ENCODE measurements at places on chromosomes 11 and 22.

GRCh38 chr11:73229321-73229895 lies 11.3 kb downstream of the P2RY2 start:
- no peak for DNase-seq

DNA sequence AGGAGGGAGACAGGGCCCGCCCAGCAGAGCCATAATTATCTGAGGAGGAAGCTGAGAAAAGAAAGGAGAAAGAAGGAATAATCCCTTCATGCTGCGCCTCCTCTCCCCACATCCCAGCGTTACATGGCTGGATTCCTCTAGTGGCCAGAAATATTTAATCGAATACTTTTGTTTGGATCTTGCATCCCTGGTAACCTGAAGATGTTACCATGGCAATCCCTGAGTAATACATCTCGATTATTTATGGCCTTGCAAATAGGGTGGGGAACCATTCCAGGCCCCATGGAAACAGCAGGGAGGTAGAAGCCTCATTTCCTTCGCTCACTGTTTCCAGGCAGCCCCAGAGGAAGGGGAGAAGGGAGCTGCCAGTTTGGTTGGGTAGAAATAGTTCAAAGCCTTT lies 357.7 kb downstream of the BUD13 start:
- no peak for DNase-seq

DNA sequence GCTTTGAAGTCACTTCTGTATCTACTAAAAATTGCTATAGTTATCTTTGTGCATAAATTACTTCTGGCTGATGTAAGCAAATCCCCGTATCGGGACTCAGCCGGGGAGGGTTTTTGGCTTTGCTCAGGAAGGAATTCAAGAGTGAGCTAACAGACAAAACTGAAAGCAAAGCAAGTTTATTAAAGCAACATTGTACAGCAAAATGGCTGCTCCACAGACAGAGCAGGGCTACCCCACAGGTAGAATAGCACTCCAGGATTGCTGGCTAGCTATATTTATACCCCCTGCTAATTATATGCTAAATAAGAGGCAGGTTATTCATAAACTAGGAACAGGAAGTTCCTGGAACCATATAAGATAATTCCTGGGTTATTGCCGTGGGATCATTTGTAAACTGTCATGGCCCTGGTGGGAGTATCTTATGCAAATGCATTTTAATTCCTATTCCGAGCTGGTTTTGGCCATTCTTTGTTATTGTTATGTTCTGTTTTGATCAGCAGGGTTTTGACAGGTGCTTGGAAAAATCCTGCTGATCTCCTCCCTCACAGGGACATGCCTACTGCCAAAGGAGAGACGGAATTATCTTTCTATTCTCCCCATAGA lies 15.2 kb downstream of the MIF start:
- DNase-seq = no peak

DNA sequence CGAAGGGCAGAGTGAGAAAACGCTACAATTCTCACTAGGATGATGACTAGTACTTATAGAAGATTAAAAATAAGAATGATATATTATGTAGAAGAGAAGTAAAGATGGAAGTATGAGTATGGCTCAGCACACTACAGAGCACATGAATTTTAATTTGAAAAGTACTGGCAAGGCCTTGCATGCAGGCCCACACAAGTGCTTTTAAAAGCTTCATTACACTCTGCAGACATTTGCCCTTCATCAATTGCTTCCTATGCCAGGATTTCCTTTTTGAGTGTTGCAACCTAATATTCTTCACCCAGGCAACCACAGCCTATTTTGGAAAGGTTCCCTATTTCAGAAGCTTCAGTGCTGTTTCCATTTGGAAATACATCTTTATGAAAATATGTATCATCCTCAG lies 81.1 kb downstream of the LARGE2 start:
- DNase-seq = no peak

DNA sequence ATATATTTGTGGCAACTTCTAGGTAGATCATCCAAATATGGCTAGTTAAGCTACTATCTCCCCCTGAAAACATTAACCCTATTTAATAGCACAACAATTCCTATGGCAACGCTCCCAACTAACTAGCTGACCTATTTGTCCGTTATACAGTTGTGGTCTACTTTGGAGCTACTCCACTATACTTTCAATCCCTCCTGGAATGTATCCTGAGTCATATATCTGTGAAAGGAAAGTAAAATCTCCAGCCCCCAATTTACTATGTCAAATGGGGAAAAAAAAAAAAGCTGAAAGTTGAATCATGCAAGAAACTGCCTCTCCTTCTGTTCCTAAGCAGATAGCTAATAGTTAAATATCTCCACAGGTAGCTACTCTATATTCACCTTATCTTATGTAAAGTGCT lies 128.5 kb downstream of the CD44 start:
- DNase-seq = no peak

DNA sequence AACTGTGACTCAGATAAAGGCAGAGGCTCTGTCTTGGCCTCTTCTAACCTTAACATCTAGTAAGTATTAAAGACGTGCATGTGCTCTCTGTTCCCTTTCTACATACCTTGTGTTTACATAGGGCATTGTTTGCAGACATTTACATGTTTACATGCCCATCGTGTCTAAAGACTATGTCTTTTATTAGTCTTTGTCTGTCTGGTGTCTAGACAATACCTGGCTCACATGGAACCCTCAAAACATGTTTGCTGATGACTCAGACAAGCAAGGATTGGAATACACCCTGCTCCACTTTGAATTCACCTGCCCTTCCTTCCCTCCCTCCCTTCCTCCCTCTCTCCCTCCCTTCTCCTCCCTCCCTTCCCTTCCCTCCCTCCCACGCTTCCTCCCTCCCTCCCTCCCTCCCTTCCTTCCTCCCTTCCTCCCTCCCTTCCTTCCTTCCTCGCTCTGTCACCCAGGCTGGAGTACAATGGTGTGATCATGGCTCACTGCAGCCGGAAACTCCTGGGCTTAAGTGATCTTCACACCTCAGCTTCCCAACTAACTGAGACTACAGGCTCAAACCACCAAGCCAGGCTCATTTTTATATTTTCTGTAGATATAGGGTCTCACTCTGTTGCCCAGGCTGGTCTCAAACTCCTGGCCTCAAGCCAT lies 23.7 kb upstream of the SORL1-AS1 start:
- no peak for DNase-seq

DNA sequence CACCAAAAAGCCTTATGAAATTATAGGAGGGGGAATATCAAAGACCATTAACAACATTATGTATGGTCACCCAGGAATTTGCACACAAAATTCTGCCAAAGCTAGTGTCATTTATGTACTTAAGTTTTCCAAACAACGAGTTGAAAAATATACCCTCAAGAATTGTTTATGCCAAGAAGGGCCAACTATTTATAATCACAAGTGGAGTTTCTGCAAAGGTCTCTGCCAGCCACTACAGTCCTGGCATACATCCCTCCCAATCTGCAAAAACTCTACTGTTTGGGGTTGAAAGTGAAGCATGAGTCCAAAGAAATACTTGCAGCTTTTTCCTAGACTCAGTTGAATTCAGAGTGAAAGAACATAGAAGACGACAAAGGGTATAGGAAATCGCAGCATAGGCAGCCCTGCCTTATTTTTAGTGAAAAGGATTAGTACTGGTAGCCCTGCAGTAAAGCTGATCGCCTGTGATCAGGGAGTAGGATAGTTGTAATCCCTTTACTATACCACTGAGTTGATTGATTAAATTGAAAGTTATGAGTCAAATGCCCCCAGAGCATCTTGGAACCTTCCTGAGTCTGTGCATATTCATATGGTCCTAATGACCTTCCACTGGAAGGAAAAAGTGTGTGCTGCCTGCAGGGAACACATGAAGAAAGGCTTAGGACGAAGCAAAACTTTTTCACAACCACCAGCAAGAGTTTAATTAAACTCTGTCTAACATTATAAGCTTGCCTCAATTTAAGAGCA lies 144.0 kb downstream of the SPON1 start:
- DNase-seq = no peak

GRCh38 chr22:37443086-37443485 lies 15.8 kb upstream of the ELFN2 start:
- DNase-seq = no peak

- no peak for DNase-seq
These were observed 50.7 kb downstream of the ARHGEF12 start for GRCh38 chr11:120386774-120387371.

DNA sequence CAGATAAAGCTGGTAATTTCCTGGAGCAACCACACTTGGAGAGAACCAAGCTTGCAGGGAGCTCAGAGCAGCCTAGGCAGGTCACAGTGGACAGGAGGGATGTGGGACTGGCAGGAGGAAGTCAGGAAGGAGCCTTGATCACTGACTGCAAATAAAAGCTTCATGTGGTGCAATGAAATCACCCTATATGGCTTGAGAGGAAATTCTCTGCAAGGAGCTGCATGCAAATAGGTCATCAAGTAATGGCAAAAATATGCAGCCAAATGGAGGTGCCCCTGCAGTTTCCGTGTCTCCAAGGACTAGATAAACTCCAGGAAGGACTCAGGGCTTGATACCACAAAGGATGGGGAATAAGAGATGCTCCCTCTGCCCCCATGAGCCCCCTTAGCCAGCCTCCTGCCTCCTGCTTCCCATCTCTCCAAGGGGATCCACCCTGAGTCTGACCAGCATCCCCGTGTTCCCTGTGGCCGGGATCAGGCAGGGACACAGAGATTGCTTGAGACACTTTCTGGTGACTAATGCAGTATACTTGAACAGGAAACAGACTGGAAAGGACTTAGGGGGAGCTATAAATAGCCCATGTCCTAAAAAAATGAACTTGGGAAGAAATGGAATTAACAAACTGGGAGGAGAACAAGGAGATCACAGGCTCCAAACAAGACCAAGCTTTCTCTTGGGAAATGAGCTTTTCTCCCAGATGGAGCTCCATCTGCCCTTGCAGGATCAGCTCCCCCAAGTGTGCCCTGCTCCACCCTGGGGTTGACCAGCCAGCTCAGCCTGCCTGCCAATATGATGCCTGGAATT lies 23.9 kb upstream of the MICAL2 start:
- no peak for DNase-seq

GRCh38 chr11:13009921-13010748 lies 1.0 kb downstream of the RASSF10 start:
- DNase-seq = no peak
